ENCODE measurements at places on chromosomes 7 and 10.

GRCh38 chr10:8311526-8312070 is 257.1 kb downstream of the GATA3 start:
- DNase-seq: no peak

DNA sequence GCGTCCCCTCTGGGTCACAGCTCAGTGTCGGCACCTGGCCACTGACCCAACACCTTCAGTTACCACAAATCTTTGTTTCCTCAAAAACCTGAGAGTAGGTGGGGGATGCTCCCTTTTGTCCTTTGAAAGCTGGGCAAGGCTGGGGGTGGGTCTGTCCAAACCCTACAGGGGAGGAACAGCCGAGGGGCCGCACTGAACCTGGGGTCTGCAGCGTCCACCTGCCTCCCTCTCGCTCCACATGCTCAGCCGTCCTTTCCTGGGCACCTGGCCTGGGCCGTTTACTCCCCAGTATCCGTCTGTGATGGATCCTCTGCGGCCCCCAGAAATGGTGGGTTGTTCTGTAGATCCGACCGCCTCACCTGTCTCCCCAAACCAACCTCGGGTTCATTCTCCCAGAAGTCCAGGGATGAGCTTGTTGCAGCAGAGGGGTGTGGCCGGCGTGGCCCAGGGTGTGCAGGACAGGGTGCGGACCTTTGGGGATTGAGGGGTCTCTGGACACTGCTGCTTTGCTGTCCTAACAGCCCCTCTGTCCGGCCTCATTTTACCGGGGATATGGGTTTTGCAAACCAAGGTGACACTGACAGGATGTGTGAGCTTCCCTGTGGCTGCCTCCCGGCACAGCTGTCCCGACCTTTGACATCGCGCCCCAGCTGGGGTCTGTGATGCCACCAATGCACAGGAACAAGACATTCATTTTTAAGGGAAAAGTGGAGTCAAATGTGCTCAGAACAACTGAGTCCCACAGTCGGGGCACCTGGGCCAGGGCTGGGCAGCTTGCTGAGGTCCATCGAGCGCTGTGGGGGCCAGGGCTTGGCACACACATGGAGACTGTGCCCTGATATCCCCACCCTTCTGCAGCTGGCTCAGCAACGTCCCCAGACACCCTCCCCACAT is 115.9 kb downstream of the VIPR2 start:
- no peak for DNase-seq

DNA sequence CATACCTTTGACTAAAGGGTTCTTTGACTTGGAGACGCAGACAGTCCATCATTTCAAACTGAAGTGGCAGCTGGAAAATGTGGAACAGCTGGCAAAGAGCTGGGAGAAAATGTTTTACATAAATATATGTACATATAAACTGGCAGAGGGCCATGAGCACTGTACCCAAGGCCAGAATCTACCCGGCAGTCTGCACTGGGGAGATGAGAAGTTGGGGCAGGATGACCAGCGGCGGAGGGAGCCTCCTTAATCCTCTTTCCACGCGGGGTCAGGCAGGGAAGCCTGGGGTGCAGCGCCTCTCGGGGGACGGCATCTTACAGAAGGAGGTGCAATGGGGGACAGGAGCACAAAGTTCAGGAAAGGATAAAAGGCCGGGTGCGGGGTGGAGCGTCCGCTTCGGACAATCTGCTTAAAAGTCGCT is 1.3 kb downstream of the GLI3 start:
- DNase-seq: no peak

GRCh38 chr7:129713544-129713943 is 102.0 kb downstream of the NRF1 start:
- DNase-seq: no peak

- no peak for DNase-seq
Observed at GRCh38 chr7:63047061-63047460, 951.6 kb upstream of the ZNF722 start.

- no peak for DNase-seq
Observed at GRCh38 chr10:84563355-84563754, 235.0 kb downstream of the CCSER2 start.

DNA sequence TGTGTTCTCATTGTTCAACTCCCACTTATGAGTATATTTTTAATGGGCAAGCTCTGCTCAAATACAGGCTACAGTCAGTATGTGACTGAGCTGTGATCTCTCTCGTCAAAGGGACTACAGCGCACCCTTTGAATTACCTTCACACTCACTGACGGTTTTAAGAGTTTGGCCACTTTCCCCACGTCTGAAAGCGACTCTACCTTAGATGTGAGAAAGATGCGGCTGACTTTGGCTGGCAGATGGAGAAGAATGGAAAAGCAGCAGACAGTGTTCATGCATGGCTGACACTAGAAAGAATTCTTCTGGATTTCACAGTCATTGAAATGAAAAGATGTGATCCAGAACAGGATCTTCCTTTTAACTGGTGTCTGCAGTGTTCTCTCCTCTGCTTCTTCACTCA is 2.0 kb upstream of the ATRNL1 start:
- no peak for DNase-seq

GRCh38 chr7:22251281-22251680 is 105.7 kb downstream of the RAPGEF5 start:
- DNase-seq: no peak

DNA sequence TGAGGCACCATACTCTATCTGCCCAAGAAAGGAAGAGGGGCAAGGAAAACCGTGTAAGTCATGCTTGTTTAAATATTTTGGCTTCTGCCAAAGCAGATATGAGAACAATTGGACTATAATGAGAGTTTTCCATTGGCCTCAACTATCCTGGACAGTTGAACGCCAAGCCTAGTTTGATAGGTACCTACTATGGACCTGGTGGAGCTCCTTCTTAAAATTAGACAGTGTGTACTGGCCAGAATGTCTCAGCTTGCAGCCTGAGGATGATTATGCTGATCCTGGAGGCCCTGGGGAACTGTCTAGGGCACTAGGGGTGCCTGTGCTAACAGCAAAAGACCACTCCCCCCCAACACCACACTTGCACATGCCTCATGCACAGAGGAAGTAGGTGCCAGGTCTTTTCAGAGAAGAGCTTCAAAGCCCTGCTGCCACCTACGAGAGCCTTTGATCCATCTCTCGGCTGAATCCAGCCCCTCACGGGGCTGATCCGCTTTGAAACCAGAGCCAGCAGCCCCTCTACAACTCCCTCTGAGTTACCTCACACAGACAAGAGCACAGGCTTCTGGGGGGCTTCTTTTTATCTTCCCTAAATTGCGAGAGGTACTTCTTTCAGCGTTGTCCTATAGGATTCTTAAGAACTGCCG is 473.8 kb upstream of the GALNT17 start:
- DNase-seq: no peak

DNA sequence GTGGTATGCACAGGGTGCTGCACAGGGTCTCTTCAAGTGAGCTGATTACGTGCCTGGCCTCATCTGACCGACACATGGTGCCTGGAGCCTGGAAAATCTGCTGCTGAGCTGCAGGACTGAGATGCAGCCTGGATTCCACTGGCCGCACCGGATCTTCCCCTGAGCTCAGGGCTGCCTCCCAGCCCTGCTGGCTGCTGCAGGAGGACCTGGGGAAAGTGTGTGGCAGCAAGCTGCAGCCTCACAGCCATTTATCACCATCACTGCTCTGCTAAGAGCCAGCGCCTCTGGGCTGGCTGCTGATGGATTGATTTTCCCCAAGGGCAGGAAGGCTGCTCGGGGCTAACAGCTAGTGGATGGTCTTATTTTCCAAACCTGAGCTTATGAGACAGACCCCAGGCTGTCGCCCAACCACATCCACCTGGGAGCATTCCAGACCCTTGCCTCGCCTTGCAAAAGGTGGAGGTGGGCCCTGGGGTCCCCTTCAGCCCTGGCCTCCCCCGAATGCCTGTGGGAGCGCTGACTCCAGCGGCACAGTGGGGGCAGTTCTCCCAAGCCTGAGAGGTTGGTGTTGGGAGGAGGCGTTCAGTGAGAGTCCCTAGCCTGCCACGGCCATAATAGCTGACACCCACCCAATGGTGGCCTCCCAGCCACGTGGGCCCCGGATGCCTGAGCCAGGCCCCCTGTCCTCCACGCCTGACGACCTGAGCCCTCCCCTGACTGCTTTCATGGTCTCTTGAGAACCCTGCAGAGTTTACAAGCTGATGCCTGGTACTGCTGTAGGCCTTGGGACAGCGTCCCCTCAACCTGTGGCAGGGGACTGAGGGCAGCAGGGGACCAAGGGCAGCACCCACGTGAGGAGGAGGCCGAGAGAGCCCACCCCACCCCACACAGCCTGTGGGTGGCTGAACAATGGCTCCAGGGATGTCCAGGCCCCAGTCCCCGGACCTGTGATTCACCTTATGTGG is 38.2 kb downstream of the STK32C start:
- no peak for DNase-seq

- no peak for DNase-seq
Observed at GRCh38 chr10:92845921-92846320, 2.4 kb upstream of the EXOC6 start.

- DNase-seq: no peak
Observed at GRCh38 chr7:26930845-26931244, 66.5 kb upstream of the SKAP2 start.

GRCh38 chr7:150432915-150433892 is 17.2 kb upstream of the GIMAP8 start:
- peak; percentile 13 for DNase-seq

DNA sequence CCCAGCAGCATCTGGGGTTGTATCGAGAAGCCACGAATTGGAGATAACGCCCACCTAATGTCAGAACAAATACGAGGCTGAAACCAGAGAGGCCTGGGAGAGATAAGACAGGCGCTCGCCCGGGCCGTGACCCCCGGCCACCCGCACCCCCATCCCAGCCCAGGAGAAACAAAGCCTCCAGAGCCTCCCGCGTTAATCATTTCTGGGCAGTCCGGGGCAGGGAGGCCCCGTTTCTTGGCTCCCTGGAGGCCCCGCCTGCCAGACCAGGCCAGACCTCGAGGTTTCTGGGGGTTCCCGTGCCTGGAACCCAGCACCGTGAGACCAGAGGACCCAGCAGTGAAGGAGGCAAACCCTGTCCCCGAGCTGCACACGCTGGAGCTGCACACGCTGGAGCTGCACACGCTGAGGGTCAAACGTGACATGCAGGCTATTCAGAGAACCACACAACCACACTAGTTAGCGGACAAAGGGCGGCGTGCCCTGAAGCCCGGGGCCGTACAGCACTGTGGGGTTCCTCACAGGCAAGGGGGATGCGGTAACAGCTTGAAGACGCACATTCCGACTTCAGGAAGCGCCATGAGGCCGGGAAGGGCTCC is 53.4 kb downstream of the FOXL3 start:
- DNase-seq: no peak

DNA sequence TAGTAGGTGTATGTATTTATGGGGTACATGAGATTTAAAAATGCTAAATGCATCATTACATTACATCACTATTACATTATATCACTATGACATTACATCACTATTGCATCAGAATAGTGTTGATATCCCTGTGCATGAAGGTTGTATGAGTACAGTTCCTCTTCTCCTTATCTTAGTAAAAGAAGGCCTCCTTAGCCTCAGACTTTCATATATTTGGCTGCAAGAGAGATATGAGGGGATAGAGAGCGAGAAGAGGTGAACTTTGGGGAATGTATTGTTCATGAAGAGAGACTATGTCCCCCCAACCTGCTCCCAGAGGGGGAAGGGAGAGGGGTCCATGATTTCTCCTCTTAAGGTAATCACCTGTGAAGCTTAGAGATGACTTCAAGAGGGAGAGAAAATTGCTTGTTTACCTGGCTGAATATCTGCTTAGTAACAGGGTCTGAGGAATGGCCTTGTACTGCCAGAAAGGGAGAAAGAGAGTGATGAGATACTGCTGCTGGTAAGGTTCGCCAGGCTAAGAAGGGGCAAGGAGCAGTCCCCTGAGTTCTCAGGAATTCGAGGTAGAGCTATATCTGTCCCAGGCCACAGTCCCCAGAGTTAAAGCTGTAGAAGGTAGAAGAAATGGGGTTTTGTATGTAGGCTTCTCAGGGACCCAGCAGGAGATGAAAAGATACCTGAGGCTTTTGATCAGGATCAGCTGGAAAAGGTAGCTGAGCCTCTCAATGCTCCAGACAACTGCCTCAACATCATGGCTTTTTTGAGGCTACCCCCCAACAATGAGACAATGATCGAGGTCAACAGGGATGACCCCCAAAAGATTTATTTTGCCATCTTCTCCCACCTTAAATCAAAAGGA is 168.4 kb upstream of the WNT16 start:
- DNase-seq: no peak

- DNase-seq: no peak
Observed at GRCh38 chr7:140506788-140507464, 27.6 kb upstream of the MKRN1 start.

DNA sequence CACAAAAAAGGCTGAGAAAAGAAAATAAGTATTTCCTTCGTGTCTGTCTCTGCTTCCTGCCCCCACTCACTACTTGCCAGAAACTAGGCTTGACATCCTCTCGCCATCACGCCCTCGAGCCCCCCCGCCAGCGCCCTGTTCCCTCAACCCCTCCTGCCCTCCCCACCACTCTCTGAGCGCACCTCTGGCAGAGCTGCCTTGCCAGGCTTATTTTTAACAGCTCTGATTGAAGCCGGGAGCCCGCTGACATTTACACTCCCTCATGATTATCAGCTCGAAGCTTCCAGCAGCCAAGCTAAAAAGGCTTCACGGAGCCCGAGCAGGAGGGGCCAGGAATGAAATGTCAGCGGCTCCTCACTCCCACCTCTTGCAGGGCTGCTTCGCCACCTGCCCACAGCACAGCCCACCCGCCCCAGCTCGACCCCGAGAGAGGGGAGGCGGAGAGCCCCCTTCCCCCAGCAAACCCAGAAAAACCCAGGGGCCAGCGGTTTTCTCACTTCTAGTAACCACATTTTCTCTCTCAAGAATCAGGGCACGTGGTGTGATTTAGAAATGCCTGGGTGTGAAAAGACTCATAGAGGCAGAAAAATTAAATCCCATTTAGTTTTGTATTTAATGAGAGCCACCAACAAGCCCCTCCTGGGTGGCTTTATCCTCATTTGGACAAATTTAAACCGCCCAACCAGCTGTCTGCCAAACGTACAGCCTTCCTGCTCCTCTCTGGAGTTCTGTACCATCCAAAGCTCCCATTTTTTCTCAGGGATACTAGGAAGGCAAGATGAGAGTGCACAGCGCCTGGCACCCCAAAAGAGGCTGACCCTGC is 89.3 kb downstream of the SLIT1 start:
- DNase-seq: peak; percentile 32

DNA sequence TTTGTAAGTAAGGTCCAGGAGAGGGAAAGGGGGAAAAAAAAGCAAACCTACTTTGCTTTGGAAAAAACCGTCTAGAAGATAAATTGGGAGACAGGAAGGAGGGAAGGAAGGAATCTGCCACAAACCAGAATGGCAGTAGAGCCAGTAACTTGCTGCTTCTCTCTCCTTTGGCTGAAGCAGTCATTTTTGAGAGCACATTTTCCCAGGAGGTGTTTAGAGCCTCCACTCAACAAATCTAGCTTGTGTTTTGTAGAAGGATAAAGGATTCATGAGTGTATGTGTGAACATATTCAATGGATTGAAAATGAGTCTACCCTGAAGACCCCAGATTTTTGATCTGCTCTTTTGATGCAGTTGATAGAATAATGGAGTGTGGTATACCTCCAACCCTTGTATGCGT is 2.6 kb downstream of the NRG3 start:
- DNase-seq: no peak

- no peak for DNase-seq
Observed at GRCh38 chr10:19049567-19049966, 966 bp downstream of the MALRD1 start.

- no peak for DNase-seq
Observed at GRCh38 chr10:35642793-35643114, 658 bp upstream of the FZD8 start.

GRCh38 chr7:147423875-147424274 is 1166.7 kb upstream of the C7orf33 start:
- no peak for DNase-seq

- DNase-seq: no peak
Observed at GRCh38 chr7:117982071-117983055, 109.1 kb upstream of the CTTNBP2 start.

GRCh38 chr10:93352638-93353383 is 129.3 kb downstream of the MYOF start:
- DNase-seq: peak; percentile 47
